ENCODE measurements at places on chromosomes 16 and 17.

DNA sequence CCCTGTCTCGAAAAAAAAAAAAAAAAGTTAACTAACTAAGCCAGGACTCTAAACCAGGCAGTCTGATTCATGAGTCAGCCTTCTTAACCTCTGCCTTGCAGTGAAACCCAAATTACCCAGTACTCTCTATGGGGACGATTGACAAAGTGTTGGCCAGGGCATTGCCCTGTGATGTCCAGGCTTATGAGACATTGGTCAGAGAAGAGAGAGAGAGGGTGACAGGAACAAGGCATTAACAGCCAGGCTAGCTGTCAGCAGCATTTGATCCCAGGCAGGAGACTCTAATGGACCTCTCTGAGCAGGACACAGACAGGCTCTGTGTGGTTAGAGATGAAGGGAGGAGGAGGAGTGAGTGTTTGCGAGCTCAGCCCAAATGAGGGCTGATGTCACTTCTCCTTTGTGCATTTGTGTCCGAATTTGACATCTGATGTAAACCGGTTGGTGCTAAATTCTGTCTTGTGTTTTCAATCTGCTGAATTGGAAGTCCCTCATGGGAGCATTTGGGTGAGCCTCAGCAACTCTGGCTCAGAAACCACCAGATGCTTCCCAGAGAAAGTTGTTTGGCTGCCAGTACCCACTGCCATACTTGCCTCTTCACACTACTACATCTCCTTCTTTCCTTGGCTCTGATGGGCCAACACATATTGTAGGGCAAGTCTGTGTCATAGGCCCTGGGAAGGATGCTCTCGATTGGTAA lies 4.3 kb upstream of the MYL4 start:
- DNase-seq, result no peak

DNA sequence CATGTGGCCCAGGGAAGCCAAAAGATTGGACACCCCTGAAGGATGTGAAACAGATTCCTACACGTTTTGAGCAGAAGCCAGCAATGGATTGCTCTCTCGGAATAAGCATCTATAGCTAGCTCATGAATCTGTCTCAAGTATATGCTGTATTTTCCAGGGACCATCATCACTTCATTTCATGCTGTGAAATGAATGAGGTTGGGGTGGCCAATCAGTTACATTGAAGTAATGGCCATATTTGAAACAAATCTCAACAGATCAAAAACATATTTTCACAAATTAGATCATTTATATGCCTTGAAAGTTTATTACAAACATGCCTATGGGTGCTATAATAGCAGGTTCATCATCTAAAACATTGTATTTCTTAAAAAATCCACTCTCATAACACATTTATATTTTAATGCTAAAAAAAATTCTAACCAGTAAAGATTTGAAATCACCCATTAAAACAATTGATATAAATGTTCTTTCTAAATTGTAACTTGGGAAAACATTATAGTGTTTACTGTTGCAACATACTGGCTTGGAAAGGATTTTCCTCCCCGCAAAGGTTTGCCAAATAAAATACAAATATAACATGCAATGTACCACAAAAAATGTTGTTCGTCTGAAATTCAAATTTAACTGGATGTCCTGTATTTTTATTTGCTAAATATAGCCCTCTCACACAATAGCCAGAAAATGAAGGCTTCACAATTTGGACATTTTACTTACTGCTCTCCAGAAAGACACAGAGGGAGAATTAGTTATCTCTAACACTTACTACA lies 743.6 kb downstream of the KCNJ2 start:
- DNase-seq, result no peak

- DNase-seq, result no peak
Measured at GRCh38 chr16:14449334-14449733, 180.7 kb downstream of the PARN start.

DNA sequence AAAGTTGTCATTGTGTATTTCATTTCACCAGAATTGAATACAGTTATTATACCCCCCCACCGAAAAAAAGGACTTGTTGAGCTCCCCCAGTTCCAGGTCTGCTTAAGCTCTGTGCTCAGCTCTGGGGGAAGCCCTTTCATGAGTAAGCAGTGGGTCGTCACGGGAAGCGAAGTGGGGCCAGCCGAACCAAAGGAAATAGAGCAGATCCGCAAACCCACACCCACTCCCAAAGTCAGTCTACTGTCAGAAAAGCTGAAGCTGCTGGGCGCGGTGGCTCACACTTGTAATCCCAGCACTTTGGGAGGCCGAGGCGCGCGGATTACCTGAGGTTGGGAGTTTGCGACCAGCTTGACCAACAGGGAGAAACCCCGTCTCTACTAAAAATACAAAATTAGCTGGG lies 50.1 kb downstream of the PECAM1 start:
- no peak for DNase-seq

DNA sequence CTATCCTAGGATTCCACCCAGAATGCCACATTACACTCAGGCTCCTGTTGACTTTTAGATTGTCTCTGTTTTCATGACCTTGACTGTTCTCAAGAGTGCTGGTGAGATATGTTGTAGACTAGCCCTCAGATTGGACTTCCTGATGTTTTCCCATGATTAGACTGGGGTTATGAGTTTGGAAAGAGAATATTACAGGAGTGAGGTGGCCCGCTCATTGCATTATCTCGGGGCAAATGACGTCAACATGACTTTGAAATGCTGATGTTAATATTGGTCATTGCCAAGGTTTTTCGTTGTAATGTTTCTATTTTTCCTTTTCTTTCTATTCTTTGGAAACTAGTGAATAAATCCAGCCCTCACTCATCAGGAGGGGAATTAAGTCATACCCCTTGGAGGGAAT lies 355.7 kb upstream of the MON1B start:
- no peak for DNase-seq

GRCh38 chr16:78686601-78687000 lies 587.1 kb downstream of the WWOX start:
- DNase-seq, result no peak

DNA sequence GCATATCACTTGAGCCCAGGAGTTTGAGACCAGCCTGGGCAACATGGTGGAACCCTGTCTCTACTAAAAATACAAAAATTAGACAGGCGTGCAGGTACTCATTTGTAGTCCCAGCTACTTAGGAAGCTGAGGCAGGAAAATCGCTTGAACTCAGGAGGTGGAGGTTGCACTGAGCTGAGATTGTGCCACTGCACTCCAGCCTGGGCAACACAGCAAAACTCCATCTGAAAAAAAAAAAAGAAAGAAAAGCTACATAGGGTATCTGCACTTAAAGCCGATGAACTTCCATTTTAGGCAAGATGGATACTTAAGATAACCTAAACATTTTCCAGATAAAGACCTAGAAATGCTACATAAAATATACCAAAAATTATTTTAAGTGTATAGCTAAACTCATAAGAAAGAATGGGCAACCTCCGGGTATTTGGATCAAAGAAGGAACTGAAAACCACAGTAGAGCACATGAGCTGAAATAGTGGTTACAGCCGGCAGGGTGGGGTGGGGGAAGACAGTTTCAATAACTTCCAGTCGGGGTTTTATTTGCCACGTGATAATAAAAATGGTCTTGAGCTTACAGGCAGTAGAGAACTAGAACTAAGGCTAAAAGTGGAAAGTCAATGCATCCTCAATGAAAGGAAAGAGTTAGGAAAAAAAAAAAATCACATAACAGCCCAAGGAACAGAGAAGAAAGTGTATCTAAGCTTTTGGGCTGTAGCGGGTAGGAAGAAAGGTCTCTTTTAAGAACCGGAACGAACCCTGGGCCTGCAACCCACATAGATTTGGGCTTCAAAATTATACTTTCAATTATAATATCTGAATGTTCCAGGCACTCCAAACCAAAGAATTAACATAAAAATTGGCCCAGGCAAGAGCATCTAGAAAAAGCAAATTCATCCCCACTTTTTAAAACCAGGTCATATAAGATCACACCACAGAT lies 53.1 kb downstream of the CFDP1 start:
- no peak for DNase-seq

- no peak for DNase-seq
Measured at GRCh38 chr17:2414446-2415064, 13.7 kb upstream of the MNT start.

DNA sequence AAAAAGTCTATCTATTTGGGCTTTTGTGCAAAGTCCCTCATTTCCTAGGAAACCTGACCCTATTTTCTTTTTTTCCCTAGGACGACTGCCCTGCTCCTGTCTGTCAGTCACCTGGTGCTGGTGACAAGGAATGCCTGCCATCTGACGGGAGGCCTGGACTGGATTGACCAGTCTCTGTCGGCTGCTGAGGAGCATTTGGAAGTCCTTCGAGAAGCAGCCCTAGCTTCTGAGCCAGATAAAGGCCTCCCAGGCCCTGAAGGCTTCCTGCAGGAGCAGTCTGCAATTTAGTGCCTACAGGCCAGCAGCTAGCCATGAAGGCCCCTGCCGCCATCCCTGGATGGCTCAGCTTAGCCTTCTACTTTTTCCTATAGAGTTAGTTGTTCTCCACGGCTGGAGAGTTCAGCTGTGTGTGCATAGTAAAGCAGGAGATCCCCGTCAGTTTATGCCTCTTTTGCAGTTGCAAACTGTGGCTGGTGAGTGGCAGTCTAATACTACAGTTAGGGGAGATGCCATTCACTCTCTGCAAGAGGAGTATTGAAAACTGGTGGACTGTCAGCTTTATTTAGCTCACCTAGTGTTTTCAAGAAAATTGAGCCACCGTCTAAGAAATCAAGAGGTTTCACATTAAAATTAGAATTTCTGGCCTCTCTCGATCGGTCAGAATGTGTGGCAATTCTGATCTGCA lies 12.9 kb downstream of the TMEM98 start:
- DNase-seq, result no peak

GRCh38 chr16:49467540-49468372 lies 94.2 kb downstream of the C16orf78 start:
- no peak for DNase-seq

- no peak for DNase-seq
Measured at GRCh38 chr17:41308251-41308917, 725 bp downstream of the KRTAP16-1 start.

DNA sequence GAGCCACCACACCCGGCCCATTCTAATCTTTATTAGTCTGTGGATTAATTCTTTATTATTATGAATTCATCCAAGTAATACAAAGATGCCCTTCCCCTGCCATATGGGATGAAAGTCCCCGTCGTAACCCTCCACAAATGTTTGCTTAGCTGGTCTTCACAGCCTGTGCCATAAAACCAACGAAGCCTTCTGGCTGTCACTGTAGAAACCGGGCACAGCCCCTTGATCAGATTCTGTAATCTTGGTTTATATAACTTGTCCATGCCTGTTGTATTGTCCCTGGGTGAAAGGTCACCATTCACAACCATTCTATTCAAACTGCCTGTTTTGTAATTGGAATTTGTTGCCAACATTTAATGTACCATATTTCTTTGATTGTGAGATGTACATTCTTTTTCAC lies 66.5 kb downstream of the ATP2C2 start:
- DNase-seq, result no peak

DNA sequence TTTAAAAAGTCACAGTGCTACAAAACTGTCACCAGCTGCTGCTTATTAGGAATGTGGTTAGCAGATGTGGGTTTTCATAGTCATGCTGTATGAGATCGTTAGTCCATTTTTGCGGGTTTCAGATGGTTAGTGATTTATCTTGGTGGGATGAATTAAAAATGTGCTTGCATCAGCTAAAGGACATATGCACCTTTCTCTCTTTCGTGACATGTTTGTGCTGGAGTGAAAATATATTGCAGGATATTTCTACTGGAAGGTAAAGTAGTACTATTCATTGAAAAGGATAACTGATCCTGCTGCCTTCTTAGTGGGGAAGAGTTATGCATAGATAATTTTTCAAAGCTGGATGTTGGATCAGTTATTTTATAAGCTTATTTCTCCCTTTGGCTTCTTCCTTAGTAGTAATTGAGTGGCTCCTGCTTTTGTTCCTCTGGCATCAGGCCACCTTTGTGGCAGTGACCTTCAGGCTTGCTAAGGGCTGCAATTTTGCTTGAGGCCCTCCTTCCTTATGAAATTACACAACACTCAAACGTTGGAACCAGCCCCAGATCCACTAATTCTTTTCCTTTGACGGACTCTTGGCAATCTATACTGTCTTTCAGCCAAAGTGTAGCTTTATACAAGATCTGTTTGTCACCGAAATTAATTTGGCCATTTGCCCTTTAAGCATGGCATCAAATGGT lies 7.5 kb upstream of the SNTB2 start:
- no peak for DNase-seq

- no peak for DNase-seq
Measured at GRCh38 chr16:88767546-88768070, 17.4 kb downstream of the PIEZO1 start.

DNA sequence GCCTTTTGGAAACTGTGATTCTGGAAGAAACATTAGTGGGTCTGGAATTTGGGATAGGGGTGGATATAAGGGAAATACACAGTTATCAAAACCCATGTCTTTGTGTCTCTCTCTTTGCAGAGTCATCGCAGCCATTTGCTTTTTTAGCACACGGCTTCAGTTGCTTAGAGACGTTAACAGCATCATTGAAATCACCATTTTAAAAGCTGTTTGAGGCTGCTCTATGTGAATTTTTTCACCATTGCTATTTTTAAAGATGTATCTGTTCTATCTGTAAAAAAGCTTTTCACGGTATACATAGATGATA lies 47.3 kb downstream of the OMG start:
- DNase-seq, result no peak

DNA sequence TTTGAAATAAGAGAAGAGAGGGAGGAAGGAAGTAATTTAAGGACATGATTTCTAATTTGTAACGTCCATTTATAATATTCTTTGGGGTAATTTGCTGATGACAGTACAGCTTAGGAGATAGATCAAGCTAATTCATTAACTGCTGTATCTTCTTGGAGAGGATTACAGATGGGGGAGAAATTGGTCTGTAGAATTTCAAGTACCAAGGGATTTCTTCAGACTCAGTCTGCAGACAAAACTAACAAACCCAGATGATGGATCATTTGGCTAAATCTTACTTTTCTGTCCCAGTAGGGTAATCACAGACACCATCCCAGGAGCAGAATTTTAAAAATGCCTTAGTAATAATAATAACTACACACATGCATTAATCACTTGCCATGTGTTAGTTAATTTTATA lies 711.8 kb downstream of the KCNJ2 start:
- DNase-seq, result no peak

GRCh38 chr17:82234211-82235055 lies 5.6 kb downstream of the SLC16A3 start:
- no peak for DNase-seq

DNA sequence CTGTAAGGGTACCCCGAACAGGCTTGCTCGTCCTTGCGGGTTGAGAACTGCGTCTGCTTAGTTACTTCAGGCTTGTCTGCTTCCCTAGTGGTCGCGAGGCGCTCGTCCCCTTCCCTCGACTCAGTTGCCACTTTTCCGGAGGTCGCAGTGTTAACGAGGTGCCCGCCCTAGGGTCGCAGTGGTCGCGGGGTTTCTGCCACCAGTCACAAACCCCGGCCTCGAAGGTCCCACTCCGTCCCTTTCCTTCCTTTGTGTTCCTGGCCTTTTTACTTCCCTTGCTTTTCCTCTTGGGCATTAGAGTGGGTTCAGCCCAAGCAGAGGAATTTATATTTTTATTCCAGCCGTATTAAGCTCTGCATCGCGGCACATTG lies 299 bp downstream of the NUP85 start:
- no peak for DNase-seq

GRCh38 chr17:56359518-56359917 lies 206.2 kb downstream of the ANKFN1 start:
- no peak for DNase-seq

GRCh38 chr16:64391063-64391600 lies 730.7 kb downstream of the CDH11 start:
- no peak for DNase-seq
